ENCODE measurements at places on chromosomes 5 and 9. TPM values are rescaled to one million over a fixed set of nuclear protein-coding genes. Genes with fewer than 3 reads are reported as not detected.

Gene NPR3
- 24.3 TPM for total RNA-seq

Gene FOXD4L5
- total RNA-seq = 0.06 TPM

Gene RUSC2
- 22.1 TPM for total RNA-seq

Gene MCIDAS
- total RNA-seq = not detected

Gene STING1
- 57.2 TPM for total RNA-seq

Gene PIK3R1
- 38.8 TPM for total RNA-seq

Gene MCCC2
- total RNA-seq = 20.1 TPM

Gene PPP3R2
- total RNA-seq = not detected

Gene SLC12A7
- 12.4 TPM for total RNA-seq
